ENCODE measurements at places on chromosomes 13 and 19.
A peak's percentile ranks its signal among the peaks of the same experiment; 100 is the strongest.

DNA sequence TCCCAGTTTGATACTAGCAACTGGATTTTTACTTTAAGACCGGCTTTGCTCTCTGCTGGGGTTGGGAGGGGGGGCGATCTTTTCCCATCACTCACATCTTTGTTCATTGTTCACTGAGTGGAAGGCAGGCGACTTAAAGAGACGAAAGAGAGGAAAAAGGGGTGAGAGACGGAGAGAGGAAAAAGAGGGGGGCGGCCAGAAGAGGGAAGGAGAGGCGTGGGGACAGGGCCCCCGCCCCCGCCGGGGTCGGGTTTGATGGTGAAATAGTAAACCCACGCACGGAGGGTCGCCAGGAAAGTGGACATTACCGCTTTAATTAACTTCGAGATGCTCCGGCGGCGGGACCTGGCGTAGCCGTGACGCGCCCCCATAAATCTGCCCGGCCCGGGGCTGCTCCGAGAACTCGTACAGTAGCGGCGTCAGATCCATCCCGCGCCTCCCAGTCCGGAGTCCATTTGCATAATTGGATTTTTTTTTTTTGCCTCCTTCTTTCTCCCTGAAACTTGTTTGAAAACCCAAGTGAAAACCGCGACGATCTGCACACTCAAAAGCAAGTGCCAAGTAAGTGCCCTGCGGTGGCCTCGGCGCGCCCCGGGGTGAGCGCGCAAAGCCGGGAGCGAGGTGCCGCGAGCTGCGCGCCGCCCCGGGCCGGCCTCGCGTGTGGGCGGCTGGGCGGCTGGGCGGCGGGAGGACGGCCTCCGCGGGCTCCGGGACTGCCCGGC lies 143.9 kb upstream of the ZNF536 start:
- DNase-seq = no peak

DNA sequence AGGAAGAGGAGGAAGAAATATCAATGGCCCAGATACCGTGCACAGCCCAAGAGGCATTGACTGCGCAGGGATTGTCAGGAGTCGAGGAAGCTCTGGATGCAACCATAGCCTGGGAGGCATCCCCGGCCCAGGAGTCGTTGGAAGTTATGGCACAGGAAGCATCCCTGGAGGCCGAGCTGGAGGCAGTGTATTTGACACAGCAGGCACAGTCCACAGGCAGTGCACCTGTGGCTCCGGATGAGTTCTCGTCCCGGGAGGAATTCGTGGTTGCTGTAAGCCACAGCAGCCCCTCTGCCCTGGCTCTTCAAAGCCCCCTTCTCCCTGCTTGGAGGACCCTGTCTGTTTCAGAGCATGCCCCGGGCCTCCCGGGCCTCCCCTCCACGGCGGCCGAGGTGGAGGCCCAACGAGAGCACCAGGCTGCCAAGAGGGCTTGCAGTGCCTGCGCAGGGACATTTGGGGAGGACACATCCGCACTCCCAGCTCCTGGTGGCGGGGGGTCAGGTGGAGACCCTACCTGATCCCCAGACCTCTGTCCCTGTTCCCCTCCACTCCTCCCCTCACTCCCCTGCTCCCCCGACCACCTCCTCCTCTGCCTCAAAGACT lies 36.0 kb downstream of the KEAP1 start:
- no peak for DNase-seq

DNA sequence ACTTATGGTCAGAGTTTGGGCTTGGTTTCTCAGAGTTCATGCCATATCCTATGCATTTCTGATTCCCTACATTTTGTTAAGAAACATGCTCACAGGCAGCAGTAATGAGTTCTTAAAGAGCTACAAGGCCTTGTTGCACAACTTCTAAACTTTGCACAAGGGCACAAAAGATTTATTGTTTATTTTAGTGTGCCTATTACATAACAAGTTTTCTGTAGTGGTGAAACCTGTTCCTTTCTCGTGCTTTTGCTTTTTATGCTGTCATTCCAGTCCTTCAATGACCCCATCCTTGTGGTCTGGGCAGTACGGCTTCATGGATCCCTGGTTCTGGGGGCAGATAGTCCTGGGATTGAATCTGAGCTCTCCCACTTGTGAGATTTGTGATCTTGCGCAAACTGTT lies 17.8 kb downstream of the ZNF507 start:
- DNase-seq = no peak

GRCh38 chr19:2254064-2254872 lies 1.9 kb downstream of the JSRP1 start:
- no peak for DNase-seq

DNA sequence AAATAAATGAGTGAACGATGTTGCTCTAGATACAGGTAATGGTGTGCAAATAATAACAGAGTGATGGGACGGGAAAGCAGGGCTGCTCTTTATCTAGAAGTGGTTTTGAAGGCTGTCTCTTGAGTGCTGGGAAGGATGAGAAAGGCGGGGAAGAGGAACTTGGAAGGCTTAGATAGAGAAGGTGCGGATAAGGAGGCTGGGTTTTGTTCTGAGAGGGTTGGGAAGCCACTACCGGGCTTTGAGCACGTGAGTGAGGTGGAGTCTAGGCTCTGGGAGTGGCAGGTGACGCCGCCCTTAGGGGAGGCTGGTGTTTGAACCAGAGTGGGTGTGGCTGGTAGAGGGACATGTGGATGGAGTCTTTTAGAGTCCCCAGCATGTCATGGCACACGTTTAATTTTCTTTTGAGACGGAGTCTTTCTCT lies 811 bp downstream of the ARMC6 start:
- peak; percentile 90 for DNase-seq

GRCh38 chr19:49924004-49924880 lies 4.8 kb upstream of the ATF5 start:
- no peak for DNase-seq

DNA sequence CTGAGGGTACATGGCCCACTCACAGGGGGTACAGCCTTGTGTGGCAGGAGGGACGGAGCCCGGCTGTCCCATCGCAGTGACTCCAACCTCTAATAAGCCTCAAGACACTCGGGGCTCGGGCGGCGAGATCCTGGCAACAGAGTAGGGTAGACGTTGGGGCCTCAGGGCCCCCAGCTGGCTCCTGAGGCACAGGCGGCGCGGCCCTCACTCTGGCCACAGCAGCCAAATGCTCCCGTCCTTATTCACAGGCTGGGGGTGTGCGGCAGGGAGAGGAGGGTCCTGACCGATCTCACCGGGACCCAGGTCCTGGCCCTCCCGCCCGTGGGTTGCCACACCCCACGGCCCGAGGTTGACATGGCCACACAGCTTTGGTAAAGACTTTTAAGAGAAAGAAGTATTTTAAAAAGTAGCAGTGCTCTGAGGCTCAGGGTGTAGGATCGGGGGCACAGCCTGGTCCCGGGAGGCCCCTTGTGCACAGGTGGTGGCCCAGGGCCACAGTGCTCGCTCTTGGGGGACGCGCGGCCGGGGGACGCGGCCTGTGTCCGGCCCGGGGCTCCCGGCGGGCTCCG lies 7.6 kb downstream of the SLC39A3 start:
- DNase-seq = no peak

- DNase-seq = peak; percentile 75
Observed at GRCh38 chr19:16446724-16447368, 24.9 kb downstream of the EPS15L1 start.
